ENCODE measurements at places on chromosomes 12 and 14. TPM values are rescaled to one million over a fixed set of nuclear protein-coding genes. Genes with fewer than 3 reads are reported as not detected.

The CFAP54 gene
- 0.33 TPM for total RNA-seq

DNA sequence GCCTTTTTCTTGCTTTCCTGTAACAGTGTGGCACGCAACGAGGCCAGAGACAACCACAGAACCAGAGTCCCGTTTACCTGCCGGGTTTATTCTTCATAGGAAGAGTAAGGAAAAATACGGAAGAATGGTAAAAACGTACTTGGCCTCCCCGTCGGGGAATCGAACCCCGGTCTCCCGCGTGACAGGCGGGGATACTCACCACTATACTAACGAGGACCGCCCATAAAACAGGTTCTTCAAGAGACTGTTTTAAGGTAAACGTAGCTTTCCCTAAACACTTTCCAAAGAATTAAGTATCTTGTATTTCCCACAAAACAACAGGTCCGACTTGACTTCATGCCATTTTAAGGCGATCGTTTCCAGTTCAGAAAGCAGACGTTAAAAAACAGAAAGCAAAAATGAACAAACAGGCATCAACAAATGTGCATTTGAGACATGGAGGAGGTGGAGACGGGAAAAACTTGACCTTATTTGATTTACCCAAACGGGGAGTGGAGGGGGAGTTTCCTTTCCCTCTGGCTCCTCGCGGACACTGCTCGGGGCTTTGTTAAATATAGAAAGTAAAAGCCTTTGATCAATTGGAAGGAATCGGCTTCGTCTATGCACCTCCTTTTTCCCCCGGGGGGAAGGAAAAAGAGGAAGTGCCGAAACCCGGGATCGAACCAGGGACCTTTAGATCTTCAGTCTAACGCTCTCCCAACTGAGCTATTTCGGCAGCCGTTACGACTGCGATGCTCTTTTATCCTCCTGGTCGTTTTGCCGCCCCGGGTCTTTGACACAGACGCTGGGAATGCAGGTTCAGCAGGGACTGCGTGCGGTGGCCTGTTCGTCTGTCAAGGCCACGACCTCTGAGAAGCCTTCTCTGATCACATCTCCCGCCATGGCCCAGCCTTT is 13.0 kb upstream of the UBC start:
- DNase-seq: peak; percentile 96

DNA sequence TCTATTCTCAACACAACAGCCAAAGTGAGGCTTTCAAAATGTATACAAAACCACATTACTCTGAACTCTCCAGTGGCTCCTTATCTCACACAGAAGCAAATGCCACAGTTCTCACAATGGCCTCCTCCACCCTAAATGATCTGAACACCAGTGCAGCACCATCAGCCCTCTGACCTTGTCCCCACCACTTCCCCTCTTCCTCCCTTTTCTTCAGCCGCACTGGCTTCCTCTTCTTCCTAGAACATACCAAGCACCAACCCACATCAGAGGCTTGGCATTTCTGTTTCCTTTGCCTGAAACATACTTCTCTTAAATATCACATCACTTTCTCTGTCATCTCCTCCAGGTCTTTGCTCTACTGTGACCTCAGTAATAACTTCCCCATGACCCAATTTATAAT is 66.3 kb downstream of the GPR135 start:
- DNase-seq: peak; percentile 70

- peak; percentile 45 for DNase-seq
These were observed 143.7 kb upstream of the DCN start for GRCh38 chr12:91326058-91327027.

The THAP2 gene
- 6.9 TPM for total RNA-seq
